GOT3 (cell line): ENCODE measurements at places on chromosomes 4 and X.

DNA sequence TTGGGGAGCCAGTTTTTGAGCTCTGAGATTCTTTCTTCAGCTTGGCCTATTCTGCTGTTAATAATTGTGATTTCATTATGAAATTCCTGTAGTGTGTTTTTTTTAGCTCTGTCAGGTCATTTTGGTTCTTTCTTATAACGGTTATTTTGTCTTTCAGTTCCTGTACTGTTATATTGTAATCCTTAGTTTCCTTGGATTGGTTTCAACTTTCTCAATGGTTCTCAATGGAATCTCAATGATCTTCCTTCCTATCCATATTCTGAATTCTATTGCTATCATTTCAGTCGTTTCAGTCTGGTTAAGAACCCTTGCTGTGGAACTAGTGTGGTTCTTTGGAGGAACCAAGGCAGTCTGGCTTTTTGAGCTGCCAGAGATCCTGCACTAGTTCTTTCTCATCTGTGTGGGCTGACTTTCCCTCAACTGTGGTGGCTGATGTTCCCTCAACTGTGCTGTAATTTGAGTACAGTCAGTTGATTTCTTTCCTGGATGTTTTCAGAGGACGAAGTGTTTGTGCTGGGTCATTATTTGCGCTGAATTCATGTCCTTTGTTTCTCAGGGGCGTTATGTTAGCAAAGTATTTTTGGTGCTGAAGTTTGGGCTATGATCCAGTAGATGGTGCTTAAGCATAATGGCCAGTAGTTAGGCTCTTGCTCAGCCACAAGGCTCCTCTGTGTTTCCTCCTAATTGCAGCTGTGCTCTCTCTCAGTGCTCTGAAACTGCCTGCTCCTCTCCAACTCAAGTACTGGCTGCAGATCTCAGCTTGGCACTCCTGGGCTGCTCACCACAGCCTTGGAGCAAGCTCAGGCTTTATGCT, 27.5 kb downstream of the ENPEP start:
- DNase-seq: no peak

GRCh38 chrX:124504111-124504983, 158.0 kb downstream of the SH2D1A start:
- no peak for DNase-seq

- DNase-seq: no peak
Measured at GRCh38 chr4:9608300-9608699, 164.1 kb downstream of the DEFB131A start.

DNA sequence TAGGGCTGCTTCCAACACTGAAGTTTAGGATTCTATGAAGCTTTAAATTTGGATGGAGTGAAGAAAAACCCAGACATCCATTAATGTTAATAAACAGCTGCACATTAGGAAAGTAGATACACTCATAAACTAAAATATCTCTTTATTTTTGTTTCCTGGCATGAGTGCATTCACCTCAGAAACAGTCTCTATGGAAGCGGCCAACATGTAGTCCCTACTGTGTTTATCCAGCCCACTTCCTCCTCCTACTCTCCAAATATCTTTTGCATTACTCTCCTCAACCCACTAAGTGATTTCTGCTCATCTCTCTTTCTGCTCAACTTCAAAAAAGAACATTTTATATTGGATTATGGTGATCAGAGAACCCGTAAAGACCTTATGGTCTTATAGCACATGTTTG, 180.3 kb upstream of the MXRA5 start:
- no peak for DNase-seq

DNA sequence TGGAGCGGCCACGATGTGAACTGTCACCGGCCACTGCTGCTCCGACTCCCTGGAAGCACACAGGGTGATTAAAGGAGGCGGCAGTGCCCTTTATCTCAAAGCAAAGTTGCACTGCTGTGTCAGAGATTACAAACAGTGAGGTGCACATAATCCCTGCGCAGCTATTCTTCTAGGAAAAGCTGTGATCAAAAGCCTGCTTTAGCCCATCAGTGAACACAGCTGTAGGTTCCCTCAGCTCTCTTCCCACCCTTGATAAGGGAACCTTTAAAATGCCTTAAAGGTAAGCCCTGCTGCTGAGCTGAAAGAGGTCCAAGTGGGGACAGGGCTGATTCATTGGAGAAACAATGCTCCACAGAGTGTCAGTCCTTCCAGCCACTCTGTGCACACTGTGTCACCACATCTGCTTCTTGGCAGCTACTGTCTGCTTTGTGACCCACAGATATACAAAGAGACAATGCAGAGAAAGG, 127.6 kb downstream of the EIF4E start:
- no peak for DNase-seq
